NCI-H1930 (cell line): ENCODE measurements at places on chromosomes 1 and 21.

DNA sequence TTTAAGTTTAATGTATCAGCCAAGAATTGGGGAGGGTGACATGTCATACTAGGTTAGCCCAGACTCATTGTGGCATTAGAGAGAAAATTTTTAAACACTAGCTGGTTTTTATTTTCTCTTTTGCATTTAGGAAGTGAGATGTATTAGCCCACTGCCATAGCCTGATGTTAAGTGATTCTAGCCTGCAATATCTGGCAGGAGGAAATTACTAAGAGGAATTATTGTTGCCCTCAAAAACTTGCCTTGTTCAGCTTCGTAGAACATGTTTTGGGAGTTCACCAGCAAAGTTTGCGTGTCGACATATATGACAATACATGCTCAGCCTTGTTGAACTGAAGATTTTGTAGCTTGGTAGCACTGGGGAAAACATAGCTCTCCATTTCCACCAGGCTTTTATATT lies 12.5 kb downstream of the ADAM30 start:
- no peak for DNase-seq

DNA sequence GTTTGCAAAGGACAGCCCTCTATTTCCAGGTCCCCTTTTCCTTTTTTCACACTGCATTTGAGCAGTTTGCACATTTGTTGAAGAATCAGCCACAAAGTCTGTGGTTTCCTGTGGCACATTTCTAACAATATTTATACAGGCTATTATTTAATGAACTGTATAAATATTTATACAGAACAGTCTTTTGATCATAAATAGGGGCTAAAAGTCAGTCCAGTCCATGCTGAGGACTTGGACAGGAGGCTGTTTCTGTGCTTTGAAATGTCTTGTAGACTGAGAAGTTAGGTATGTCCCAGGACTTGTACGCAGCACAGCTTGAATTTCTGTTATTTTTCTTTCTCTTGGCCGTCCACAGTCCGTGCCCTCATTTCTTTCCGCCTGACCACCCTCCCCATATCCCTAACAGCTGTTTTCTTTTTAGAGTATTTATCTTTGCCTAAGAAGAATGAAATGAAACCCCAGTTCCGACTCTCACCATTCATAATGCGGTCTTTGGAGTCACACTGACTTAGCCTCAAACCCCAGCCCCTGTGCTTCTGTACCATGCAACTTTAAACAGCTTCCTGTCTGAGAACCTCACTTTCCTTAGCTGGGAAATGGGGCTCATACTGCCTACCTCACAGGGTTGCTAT lies 19.7 kb downstream of the FGGY start:
- DNase-seq: no peak

GRCh38 chr1:226512076-226512728 lies 36.4 kb upstream of the STUM start:
- no peak for DNase-seq

GRCh38 chr1:236338096-236338495 lies 56.0 kb upstream of the EDARADD start:
- no peak for DNase-seq

DNA sequence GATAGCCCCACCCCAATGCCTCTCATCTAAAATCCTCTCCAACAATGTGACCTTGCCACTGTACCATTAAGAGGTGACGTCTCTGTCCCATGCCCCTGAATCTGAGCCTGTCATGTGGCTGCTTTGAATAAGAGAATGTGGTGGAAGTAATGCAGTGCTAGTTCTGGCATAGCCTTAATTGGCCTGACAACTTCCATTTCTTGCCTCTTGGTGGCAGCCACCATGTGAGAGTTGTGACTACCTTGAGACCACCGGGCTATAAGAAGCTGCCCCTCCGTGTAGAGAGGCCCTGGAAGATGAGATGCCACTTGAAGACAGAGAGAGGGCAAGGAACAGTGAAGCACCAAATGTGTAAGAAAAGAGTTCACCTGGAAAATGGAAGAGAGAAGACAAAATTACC lies 95.4 kb downstream of the POFUT2 start:
- no peak for DNase-seq

GRCh38 chr1:158035976-158036583 lies 42.6 kb downstream of the KIRREL1 start:
- no peak for DNase-seq

DNA sequence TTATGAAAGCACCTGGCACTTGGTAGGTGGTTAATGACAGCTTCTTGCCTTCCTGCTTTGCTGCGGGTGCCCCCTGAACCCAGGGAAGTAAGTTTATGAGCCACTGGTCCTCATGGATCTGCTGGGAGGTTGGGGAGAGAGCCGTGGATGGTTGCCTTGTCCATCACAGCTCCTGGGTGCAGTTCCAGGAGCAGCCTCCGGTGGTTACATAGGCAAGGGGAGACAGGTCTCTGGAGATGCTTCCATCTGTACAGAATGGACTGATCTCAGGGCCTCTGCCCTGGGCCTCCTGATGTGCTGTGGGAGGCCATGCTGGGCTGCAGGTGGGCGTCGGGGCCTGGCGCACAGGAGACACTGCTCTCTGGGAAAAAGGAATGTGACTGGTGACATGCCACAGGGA lies 31.6 kb upstream of the ARHGEF10L start:
- DNase-seq: no peak

DNA sequence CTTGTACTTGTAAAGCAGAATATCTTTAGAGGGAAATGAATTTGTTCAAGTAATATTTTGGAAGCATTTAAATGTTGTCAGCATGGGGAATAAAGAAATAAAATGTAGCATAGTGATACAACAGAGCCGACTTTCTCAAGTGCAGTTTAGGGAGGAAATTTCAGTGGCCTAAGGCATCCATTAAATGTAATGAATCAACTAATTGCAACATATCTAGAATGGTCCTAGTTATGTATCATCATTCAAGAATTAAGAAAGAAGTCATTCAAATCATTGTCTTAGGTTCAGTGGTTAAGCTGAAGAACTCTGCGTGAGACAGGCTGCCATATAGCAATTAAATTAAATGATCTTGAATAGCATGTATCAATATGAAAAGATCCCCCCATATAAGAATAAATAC lies 360.7 kb downstream of the TBX15 start:
- DNase-seq: peak; percentile 14

- no peak for DNase-seq
Observed at GRCh38 chr21:41112740-41113692, 54.9 kb upstream of the BACE2 start.

DNA sequence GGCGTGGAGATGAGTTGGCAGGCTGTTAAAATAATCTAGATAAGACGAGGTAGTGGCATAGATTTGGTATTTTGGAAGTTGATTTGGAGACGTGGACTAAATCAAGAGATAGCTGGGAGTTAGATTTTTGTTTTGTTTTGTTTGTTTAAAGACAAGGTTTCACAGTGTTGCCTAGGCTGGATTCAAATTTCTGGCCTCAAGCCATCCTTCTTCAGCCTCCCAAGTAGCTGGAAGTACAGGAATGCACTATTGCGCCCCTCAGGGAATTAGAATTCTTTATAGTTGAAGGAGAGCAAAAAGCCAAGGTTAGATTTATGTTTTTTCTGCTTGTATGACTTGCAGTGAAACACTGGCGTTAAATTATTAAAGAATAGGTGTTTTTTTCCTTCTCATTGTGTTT lies 22.3 kb upstream of the SNRPE start:
- DNase-seq: no peak

DNA sequence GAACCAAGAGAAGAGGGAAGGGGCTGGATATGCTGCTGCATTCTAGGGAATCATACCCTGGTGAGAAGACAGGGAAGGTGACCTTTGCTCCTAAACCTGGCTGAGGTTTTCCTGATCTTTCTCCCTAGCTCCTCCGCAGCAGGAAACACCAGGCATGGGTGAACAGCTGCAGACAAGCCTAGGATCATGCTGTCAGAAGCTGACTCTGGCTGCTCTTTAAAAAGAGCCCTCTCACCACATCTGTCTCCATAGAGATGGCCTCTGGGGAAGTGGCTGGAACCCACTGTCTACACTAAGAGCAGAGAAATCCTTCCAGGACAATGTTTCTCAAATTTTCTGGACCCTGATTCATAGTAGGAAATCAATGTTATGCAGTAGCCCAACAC lies 57.6 kb downstream of the CD34 start:
- DNase-seq: no peak

DNA sequence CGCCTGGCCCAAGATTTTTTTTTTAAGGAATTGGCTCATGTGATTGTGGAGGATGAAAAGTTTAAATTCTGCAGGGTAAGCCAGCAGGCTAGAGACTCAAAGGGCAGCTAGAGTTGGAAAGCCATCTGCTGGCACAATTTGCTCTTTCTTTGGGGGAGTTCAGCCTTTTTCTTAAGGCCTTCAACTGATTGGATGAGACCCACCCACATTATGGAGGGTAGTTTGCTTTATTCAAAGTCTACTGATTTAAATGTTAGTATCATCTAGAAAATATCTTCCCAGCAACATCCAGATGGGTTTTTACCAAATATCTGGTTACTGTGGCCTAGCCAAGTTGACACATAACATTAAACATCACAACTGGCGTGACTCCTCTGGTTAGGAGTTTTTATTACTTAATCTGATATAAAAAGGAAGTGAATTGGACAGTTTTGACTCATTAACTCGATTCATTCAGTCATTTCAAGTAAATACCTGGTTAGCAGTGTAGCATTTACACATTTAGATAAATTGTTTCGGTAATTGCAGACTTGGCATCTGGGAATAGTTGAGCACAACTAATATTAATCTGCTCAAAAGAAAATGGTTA lies 12.4 kb downstream of the HOOK1 start:
- DNase-seq: no peak

DNA sequence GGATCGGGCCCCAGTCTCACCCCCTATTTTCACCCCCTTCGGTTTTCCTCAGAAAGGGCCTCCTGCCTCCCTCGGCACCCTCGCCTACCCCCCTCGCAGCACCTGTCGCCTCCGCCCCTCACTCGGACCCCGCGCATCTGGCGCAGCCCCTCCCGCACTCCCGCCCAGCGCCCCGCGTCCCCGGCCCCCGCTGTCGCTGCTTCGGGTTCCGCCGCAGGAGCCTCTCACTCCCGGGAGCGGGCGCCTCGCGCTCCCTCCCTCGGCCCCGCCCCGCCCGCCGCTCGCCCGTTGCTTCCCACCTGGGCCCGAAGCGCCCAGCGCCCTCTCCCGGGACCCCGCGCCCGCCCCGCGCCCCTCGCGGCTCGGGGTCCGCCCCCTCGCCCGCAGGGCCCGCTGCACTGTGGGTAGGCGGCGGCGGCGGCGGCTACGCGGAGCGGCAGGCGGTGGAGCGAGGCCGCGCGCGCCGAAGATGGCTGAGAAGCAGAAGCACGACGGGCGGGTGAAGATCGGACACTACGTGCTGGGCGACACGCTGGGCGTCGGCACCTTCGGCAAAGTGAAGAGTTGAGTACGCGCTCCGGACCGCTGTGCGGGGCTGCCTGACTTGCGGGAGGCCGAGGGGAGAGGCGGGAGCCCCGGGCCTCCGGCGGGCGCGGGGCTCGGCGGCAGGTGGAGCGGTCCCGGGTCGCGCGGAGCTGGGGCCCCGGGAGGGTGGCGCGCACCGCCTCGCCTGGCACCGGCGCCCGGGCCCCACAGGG lies at the start of gene PRKAA2:
Gene PRKAA2 (plus strand): TSS at position 396 of the 758 bp plus-strand sequence. CDS start 74 bp downstream, at position 470.
- DNase-seq: peak; percentile 44

DNA sequence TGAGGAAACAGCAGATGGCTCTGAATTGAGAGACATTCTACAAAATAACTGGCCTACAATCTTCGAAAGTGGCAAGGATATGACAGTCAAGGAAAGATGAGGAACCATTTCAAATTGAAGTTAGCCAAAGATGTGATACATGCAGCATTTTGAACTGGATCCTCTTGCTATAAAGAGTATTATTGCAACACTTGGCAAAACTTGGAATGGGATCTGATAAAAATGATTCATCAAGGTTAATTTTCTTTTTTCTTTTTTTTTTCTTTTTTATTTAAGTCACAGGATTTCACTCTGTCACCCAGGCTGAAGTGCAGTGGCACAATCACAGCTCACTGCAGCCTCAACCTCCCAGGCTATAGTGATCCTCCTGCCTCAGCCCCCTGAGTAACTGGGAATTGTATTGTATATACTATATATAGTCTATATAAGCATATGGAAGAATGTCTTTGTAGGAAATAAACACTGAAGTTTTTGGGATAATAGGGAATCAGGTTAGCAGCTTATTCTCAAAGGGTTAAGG lies 49.8 kb upstream of the GJA8 start:
- no peak for DNase-seq

GRCh38 chr1:239389703-239390102 lies 3.3 kb downstream of the CHRM3 start:
- no peak for DNase-seq

GRCh38 chr1:113036639-113037321 lies 36.2 kb upstream of the LRIG2 start:
- DNase-seq: no peak

- DNase-seq: no peak
Observed at GRCh38 chr1:106254748-106255147, 801.7 kb upstream of the PRMT6 start.

DNA sequence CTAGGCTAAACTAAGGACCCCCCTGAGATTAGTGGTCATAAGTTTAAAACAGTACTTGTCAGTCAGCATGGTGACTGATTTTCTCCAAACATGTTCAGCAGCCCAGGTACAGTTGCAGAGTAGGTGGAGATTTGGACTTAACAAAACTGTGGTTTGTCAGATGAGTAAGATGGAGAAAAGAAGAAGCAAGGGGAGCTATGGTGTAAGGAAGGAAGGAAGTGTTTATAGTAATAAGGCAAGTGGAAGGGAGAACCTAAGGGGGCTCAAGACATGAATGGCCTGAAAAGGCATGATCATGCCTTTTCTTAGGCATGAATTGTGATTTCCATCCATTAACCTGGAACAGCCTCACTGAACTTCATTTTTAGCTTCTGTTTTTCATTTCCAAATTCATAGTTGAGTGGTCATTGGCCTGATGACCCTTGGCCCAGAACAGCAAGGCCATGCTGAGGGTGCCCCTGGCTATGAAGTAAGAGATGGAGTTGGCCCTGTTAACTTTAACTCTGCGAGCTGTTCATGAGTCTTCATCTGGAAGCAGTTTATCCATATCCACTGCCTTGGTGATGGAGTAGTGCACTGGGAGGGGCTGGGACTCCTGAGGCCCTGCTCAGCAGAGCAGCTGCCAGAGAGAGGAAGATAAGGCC lies 60.7 kb downstream of the LRRC8D start:
- DNase-seq: no peak

DNA sequence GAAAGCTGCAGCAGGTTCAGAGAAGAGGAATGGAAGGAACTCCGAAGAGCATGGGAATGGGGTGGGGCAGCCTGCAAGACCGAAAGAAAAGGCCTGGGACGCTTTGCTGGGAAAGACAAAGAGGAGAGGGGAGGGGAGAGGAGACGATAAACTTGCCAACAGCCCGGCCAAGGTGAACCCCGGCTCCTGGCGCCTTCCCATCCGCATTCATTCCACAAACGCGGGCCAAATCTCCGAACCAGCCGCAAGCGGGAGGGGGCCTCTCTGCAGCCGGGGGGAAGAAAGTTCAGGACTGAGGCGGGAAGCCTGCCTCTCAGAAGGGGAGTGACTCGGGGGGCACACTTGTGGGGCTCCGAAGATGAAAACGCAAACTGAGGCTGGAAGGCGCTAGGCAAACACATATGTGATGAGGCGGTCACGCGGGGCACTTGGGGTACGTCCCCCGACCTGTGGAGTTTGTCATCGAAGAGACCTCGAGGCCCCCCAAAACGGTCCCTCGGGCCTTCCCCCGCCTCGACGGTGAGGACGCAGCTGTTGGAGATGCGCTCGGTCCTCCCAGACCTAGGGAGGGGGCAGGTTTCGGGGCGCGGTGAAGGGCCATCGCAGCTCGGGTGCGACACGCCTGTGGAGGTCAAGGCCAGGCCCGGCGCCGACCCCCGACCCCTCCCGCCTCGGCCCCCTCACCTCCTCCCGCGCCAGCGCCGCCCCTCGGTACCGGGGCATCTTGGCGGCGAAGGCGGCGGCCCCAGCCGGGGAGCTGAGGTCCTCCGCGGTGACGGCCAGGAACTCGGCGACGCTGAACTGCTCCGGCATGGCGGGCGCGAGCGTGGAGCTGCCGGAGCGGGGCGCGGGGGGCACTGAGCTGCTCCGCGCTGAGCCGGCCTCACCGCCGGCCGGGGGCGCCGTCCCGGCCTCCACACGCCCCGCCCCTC lies at the start of gene ASAP3:
Gene ASAP3 (minus strand): TSS at position 859 of the 932 bp plus-strand sequence. CDS start 46 bp downstream, at position 813.
- DNase-seq: no peak
